ENCODE measurements at places on chromosomes 3 and 15. TPM values are rescaled to one million over a fixed set of nuclear protein-coding genes. Genes with fewer than 3 reads are reported as not detected.

GRCh38 chr15:76150513-76150912, 90.7 kb downstream of the TMEM266 start:
- H3K4me1 ChIP-seq, result peaks cover 16% of the 10 kb centered on the region
- no peak overlapping the region for H3K4me3 ChIP-seq
- peak overlapping the region; percentile 9 for H3K27ac ChIP-seq
- peaks cover 32% of the 10 kb centered on the region for H3K27me3 ChIP-seq

Gene HERC2
- total RNA-seq, result 84.6 TPM

DNA sequence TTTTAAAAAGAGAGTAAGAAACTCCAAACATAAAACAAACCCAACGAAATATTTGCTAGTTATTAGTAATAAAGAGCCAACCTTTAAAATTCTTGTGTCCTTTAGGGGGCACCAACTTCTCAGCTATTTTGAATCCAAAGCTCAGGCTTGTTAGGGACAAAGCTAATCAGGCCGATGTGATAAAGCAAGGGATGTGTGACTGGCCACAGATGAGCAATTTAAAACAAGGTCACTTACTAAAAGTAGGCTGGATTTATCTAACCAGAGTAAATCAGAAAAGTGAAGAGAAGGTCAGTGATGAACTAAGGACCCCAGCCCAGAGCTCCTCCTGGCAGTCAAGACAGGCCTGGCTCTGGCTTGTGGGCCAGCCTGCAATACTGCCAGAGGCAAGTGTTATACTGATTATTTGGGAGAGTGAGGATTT, 108.5 kb downstream of the CYP19A1 start:
- H3K4me1 ChIP-seq, result no peaks in the 10 kb centered on the region
- DNase-seq, result no peak
- no peak overlapping the region for H3K27ac ChIP-seq
- no peaks in the 10 kb centered on the region for H3K36me3 ChIP-seq
- H3K4me3 ChIP-seq, result no peak overlapping the region
- H3K27me3 ChIP-seq, result peaks cover 4% of the 10 kb centered on the region

DNA sequence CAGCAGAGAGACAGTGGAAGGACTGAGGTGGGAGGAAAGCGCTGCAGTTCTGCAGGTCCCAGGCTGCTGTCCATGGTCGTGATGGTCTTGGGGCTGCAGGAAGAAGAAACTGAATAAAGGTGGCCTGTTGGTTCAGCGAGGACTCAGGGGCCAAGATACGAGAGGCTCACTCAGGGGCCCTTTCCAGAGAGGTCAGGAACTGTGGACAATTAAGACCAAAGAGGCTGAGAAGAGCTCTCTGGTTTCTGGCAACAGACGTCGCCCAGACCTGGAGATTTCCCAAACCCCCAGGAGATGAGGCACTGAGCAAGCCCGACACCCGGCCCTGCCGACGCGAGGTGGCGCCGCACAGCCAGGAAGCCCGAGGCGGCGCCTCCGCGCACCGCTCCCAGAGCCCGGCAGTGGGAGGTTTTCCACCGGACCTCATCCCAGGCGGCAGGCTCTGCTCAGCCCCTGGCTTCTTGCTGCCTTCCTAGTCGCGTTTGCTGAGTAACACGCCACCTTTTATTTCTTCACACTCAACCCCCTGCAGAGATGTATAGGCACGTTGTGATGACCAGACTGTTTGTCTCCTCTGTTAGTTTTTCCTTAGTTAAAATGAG, 56.4 kb upstream of the ARRDC4 start:
- H3K36me3 ChIP-seq, result no peaks in the 10 kb centered on the region
- DNase-seq, result peak; percentile 83
- H3K4me3 ChIP-seq, result no peak overlapping the region
- peaks cover 50% of the 10 kb centered on the region for H3K27me3 ChIP-seq

Gene PP2D1
- total RNA-seq, result not detected

Gene HRG
- not detected for total RNA-seq

Gene ABCC5
- total RNA-seq, result 62.3 TPM

DNA sequence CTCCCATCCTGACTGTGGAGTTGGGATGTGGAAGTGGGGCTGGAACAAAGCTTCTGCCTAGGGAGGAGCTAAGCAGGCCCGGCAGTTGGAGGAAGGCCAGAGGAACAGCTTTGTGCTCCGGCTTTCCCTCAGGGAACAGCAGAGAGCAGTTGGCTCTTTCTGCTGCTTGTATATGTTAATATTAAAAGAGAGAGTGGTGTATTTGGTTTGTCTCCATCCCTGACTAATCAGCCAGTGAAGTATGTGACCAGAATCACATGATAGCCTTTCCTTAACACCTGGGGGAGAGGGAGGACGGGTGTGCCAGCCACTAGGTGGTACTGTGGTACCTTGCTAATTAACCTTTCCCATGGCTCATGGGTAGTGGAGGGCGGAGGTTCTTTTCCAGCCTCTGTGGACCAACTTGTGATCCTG, 10.0 kb downstream of the EIF2B5 start:
- DNase-seq, result no peak
- H3K4me1 ChIP-seq, result no peaks in the 10 kb centered on the region
- H3K4me3 ChIP-seq, result no peak overlapping the region
- H3K27me3 ChIP-seq, result no peaks in the 10 kb centered on the region

- H3K27me3 ChIP-seq, result no peaks in the 10 kb centered on the region
- no peaks in the 10 kb centered on the region for H3K36me3 ChIP-seq
- DNase-seq, result no peak
- peak overlapping the region; percentile 98 for H3K4me3 ChIP-seq
- peaks cover 38% of the 10 kb centered on the region for H3K4me1 ChIP-seq
- peak overlapping the region; percentile 98 for H3K27ac ChIP-seq
These were observed 727 bp downstream of the NSMCE3 start for GRCh38 chr15:29268706-29269484.

GRCh38 chr3:156847752-156848448, 21.7 kb downstream of the LEKR1 start:
- no peak overlapping the region for H3K4me3 ChIP-seq
- no peaks in the 10 kb centered on the region for H3K27me3 ChIP-seq
- H3K4me1 ChIP-seq, result peaks cover 4% of the 10 kb centered on the region

Gene IL17RC
- total RNA-seq, result 30.2 TPM

DNA sequence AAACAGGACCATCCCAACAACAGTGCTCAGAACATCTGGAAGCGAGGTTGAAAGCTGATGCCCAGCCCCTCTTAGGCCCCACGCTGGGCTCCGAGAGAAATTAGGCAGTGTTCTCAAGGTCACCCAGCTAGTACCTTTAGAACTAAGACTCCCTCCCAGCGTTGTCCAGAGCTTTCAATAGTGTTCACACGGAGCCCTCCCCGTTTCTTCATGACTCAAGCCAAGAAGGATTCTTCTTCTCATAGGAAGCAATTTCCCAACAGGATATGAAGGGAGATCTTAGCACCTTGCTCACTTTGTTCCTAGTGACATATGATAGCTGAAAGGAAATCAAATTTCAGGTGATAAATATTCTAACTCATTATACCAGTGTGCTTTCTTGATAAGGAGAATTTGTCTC, 244.2 kb upstream of the ST8SIA2 start:
- DNase-seq, result no peak
- H3K36me3 ChIP-seq, result no peaks in the 10 kb centered on the region
- H3K4me1 ChIP-seq, result peaks cover 83% of the 10 kb centered on the region
- H3K4me3 ChIP-seq, result no peak overlapping the region
- H3K27me3 ChIP-seq, result peaks cover 10% of the 10 kb centered on the region

Gene LEKR1
- total RNA-seq, result 3.4 TPM

- H3K4me3 ChIP-seq, result no peak overlapping the region
- no peaks in the 10 kb centered on the region for H3K36me3 ChIP-seq
- no peak overlapping the region for H3K27ac ChIP-seq
These were observed 3.2 kb upstream of the RORA start for GRCh38 chr15:61232266-61232665.

DNA sequence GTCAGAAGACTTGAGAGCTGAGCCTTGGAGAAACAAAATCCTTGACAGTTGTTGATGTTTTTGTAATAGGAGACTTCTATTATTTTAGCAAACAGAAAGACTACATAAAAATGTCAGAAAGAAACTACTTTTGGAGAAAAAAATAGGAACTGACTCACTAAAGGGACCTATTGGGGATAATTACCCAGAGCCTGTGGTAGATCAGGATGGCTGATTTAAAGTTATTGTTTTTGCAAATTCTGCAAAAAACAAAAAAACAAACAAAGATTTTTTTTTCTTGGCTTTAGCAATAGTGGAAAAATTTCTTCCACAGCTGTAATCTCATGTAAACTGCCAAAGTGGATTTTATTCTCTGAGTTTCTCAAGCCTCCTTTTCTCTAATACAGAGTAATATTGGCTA, 101.5 kb upstream of the SATB1 start:
- H3K4me3 ChIP-seq, result no peak overlapping the region
- H3K4me1 ChIP-seq, result no peaks in the 10 kb centered on the region
- peaks cover 2% of the 10 kb centered on the region for H3K36me3 ChIP-seq

DNA sequence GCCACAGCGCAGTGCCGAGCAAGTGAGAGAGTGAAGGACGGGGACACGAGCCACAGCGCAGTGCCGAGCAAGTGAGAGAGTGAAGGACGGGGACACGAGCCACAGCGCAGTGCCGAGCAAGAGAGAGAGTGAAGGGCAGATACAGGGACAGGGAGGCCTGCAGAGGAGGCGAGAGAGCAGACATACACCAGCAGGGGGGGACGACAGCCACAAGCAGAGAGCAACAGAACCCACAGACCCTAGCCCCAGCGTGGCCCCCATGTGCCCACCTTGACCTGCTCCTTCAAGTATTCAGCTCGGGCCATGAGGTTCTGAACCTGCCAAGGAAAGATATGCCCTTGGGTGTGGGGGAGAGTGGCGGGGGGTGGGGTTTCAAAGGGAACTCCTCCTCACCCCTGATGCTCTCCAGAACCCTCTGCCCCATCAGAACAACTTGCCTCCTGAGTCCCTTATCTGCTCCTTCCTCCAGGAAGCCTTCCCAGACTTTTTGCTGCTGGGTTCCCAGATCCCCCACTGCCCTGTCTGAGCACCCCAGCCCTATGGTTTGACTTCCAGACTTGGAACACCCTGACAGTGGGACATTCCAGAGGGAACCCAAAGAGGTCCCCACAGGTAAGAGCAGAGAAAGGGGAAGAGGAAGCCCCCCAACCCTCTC, 5.3 kb downstream of the ULK3 start:
- no peak overlapping the region for H3K27ac ChIP-seq
- H3K36me3 ChIP-seq, result peaks cover 2% of the 10 kb centered on the region
- no peak overlapping the region for H3K4me3 ChIP-seq
- no peaks in the 10 kb centered on the region for H3K27me3 ChIP-seq

Gene RASL12
- total RNA-seq, result 14.0 TPM

- no peak overlapping the region for H3K4me3 ChIP-seq
- H3K27ac ChIP-seq, result no peak overlapping the region
- no peaks in the 10 kb centered on the region for H3K36me3 ChIP-seq
- no peaks in the 10 kb centered on the region for H3K27me3 ChIP-seq
- DNase-seq, result no peak
- H3K4me1 ChIP-seq, result peaks cover 20% of the 10 kb centered on the region
These were observed 23.1 kb upstream of the USP3 start for GRCh38 chr15:63481105-63481810.

Gene NR2E3
- 1.2 TPM for total RNA-seq

- DNase-seq, result no peak
- peak overlapping the region; percentile 2 for H3K4me3 ChIP-seq
- peak overlapping the region; percentile 43 for H3K27ac ChIP-seq
- H3K36me3 ChIP-seq, result peaks cover under 1% of the 10 kb centered on the region
- no peaks in the 10 kb centered on the region for H3K27me3 ChIP-seq
These were observed 56.5 kb downstream of the TMEM266 start for GRCh38 chr15:76116138-76116885.

GRCh38 chr15:63970621-63971426, 75.5 kb downstream of the DAPK2 start:
- H3K36me3 ChIP-seq, result no peaks in the 10 kb centered on the region
- H3K4me3 ChIP-seq, result no peak overlapping the region
- H3K4me1 ChIP-seq, result peaks cover 9% of the 10 kb centered on the region

Gene TRIM42
- not detected for total RNA-seq

Gene SIDT1
- total RNA-seq, result not detected

GRCh38 chr3:50600841-50601591, 10.6 kb downstream of the CISH start:
- peaks cover 42% of the 10 kb centered on the region for H3K4me1 ChIP-seq
- peak; percentile 75 for DNase-seq
- H3K27me3 ChIP-seq, result no peaks in the 10 kb centered on the region

Gene TEX55
- not detected for total RNA-seq

Data from mesothelial cell of epicardium (in vitro differentiated cells).